ENCODE measurements at places on chromosomes 2 and 18.

- no peak for DNase-seq
Measured at GRCh38 chr18:8701546-8702118, 3.7 kb upstream of the MTCL1 start.

DNA sequence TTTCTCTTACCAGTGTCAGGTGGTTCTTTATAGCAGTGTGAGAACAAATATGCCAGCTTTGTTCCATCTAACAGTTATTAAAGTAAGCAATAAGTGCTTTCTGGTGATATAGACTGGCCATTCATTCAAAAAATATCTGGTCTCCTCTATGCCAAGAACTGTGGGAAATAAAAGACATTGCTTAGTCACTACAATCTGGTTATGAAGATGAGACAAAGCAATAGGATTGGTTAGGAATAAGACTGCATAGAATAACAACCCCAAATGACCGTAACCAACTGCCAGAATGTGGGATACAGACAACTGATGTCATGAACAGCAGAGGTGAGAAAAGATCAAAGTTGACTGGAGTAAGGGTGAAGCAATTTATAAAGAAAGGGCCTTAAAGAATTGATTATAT, 83.8 kb downstream of the MBD2 start:
- no peak for DNase-seq

GRCh38 chr2:10300997-10301940, 1.4 kb upstream of the HPCAL1 start:
- no peak for DNase-seq

DNA sequence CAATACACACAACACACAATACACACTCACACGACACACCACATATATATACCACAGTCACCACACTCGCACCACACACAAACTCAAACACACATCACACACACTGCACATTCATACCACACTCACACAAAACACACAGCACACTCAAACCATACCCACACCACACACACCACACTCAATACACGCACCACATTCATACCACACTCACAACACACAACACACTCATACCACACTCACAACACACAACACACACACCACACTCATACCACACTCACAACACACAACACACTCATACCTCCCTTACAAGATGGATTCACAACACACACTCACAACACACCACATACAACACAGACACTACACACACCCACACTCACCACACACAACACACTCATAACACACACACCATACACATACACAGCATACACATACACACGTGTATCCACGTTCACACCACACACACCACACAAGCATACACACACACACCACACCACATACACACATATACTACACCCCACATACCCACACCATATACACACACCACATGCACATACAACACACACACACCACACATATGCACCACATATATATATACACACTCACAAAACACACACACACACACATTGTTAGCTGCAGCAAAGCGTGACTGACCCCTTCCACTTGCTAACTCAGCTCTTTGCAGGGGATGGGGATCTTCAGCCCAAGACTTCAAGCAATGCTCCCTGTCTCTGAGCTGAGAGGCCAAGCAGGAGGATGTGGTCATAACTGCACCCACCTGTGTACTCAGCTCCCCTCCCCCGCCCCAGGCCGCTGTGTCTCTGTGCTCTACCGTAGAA, 59.0 kb downstream of the SDC1 start:
- no peak for DNase-seq

- DNase-seq: no peak
Measured at GRCh38 chr18:35291166-35291565, 1.1 kb upstream of the ZSCAN30 start.

Data from stimulated activated CD8-positive, alpha-beta memory T cell treated with anti-CD3 and anti-CD28 coated beads, Interleukin-4, amount 100 ng/mL, for 24 hours (primary cell).